ENCODE measurements at places on chromosomes 5 and 9.

DNA sequence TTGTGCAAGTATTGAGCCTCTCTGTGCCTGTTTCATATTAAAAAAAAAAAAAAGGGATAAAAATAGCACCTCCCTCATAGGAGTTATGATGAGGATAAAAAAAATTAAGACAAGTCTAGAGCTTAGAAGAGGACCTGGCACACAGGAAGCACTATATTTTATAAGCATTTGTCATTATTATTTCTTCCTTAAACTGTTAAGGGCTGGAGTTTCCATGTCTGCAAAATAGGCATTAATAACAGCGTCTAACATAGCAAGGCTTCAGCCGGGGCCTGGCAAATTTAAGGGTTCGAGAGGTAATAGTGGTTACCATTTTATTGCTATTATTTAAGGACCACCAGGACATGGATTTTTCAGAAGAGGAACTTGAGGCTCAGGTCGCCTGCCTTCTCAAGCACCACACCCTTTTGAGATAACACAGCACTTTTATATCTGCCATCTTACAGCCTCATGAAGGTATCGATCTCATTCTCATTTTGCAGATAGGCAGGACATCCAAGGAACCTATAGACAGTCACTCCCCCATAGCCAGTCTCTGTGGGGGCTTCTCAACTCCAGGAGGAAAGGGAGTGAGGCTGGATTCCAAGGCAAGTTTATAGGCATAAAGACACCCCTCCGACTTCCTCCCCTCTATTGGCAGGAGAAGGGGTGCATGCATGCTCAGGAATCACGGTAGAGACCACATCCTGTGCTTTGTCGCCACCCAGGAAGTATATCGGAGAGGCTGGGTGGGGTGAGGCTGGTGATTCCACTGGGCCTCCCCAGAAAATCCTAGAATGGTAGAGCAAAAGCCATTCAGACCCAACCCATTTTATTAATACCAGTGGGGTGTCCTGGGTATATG, 2.4 kb downstream of the ANXA6 start:
- DNase-seq, result peak; percentile 34

GRCh38 chr5:141475625-141476131, at the start of gene PCDHGC3:
Gene PCDHGC3 (plus strand): TSS chr5:141475966. CDS start chr5:141476117, 151 bp downstream.
- DNase-seq, result no peak

DNA sequence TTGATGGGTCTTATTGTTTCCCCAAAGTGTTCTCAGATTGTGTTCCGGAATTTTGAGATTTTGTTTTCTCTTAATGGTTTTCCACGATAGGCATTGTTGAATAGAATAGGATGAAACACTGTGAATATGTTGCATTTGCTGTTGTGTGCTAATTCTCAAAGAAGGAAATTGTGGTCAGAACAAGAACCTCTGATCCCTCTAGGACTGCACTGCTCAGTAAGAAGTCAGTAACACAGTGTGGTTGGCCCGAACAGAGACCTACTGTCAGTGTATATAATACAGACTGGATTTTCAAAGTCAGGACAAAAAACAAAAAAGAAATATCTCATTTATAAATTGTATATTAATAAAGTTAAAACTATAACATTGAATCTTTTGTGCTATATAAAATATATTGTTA, 494.8 kb downstream of the MAT2B start:
- no peak for DNase-seq

- DNase-seq, result no peak
These were observed 386 bp upstream of the MATR3 start for GRCh38 chr5:139293202-139293506.

DNA sequence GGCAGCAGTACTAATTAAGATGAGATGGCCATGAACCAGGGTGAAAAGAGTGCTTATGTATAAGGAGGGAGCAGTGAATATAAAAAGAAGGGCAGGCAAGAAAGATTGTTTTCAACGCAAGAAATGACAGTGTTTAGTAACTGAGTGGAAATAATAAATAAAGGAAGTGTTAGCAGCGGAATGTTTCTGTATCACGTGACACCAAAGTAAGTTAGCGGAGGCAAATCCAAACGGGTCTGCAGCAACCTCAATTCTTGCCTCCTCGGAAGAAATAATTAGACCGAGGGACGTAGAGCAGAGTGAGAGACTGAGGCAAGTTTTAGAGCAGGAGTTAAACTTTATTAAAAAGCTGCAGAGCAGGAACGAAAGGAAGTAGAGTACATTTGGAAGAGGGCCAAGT, 15.4 kb upstream of the GAS1 start:
- DNase-seq, result no peak

GRCh38 chr5:41778410-41778809, 91.8 kb downstream of the OXCT1 start:
- DNase-seq, result no peak

GRCh38 chr9:20314981-20315380, 307.3 kb downstream of the MLLT3 start:
- DNase-seq, result no peak

DNA sequence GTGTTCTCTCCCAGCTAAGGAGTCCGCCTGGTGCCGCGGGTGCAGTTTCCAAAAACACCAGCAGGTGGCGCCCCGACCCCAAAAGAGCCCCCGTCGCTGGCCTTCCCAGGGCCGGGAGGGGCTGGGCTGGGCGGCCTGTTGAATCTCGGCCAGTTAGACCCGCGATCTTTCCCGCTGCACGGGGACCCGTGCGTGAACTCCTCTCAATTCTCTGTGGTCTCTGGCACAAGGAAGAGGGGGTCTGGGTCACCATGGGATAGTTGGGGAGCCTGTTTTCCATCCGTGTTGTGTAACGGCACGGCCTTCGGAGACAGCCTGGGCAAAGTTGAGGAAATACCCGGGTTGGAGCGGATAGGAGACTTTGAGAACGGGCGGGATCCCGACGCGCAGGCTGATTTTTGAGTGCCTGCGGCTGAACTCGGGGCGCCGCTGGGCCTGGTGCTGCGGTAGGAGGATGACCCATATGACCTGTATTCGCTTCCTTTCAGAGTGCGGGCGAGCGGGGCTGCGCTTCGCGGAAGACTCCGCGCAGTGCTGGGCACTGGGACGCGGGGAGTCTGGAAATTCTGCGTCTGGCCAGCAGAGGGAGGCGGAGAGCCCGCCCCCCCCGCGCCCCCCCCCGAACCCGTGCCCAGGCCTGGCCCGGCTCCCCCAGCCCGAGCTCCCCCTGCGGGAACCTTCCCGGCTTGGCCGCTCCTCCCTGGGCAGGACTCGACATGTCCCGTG, 7.9 kb upstream of the PSD2 start:
- DNase-seq, result peak; percentile 72

DNA sequence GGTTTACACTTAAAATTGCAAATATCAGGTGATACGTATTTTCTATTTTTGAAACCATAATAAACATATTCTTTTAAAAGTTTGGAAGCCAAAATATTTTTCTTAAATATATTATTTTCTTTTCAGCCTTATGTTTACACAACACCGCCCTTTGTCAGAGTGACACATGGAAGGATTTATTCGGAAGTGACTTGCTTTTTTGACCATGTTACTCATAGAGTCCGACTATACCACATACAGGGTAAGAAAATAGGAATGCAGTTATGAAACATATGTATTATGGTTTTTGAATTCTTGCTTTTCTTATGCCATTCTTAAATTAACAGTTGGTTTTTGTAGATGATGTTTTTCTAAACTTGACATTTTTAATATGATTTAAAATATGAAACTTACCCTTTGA, 133.9 kb downstream of the MAN2A1 start:
- DNase-seq, result no peak

GRCh38 chr5:15501091-15501791, 1.3 kb downstream of the FBXL7 start:
- DNase-seq, result no peak

- no peak for DNase-seq
These were observed 88.3 kb upstream of the PRDM9 start for GRCh38 chr5:23419115-23419514.

DNA sequence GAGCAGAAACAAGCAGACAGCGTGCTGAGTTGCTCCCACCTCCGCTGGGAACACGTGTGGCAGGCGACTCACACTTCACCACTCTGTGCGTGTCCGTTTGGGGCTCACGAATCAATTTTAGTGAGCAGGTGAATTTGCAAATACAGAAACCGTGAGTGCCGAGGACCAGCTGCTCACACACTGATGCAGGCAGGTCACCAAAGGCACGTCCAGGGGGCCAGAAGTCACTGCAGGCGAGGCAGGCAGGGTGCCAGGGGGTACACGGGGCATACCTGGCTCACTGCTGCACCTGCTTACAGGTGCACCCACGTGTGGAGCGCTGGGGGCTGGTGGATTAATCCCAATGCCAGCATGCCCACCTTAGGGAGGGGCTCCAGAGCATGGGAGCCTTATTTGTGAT, 68.8 kb downstream of the ZNF354C start:
- DNase-seq, result no peak

GRCh38 chr9:22308177-22308576, 138.4 kb upstream of the DMRTA1 start:
- no peak for DNase-seq

DNA sequence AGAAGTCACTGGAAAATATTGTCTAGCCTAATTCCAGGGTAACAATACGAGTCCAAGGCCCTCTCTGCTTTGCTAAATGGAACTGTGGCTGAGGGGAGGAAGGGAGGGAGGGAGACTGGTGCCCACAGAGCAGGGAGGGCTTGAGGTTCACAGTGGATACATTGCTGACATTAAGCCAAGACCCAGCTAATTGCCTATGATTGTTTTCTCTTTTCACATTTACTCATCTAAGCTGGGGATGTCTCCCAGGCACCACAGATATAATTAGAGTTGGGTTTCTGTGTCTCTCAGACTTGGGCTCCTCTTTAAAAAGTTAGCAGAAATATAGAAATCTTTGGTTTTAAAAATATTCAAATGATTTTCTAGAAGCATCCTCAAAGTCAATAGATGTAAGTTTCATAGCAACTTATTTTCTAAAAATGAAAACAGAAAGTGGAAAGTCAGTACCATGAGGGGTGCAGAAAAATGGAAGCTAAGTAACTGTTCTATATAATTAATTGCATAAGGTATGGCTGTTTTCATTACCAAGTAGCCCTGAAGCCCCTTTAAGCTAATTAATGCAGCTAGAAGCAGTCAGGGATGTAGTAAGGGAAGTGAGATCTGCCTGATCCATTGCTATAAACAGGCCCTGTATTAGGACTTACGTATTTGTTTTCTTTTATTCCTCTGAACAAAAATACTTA, 259.8 kb downstream of the NDUFS4 start:
- DNase-seq, result no peak

DNA sequence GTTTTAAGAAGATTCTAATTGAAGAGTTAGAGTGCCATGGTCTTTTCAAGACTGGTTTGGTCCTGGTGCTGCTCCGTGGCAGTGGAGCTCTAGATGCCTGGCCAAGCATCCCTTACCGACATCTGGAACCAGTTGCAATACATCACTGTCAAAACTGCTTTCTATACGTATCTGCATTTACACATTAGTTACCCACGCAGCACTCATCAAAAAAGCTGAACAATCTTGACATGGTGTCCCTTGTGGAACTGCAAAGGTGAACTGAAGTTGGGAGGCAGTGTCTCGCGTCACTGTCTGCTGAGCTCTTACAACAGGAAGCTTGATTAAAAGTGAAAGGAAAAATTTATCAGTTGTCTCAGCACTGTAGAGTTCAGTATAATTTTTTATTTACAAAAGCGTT, 82.6 kb downstream of the PBX3 start:
- peak; percentile 36 for DNase-seq

DNA sequence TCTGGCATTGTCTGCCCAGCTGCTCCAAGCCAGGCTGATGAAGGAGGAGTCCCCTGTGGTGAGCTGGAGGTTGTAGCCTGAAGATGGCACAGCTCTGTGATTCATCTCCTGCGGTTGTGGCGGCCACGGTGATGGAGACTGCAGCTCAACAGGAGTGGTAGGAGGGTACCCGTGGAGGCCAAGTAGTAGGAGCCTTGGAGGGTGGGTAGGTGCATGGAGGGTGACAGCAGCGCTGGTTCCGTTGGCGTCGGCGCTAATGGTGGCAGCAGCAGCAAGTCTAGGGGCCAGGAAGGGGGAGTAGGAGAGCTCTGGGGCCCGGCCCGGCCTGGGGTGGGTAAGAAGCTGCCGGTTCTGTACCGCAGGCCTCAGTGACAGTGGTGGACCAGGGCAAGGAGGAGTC, 22.4 kb upstream of the TRIM52 start:
- no peak for DNase-seq

GRCh38 chr9:98092613-98092931, 26.4 kb downstream of the TRIM14 start:
- DNase-seq, result no peak

- no peak for DNase-seq
These were observed 372.5 kb downstream of the ARHGEF28 start for GRCh38 chr5:73998489-73998888.

- no peak for DNase-seq
These were observed 631.1 kb downstream of the ACTL7B start for GRCh38 chr9:108224716-108225115.

DNA sequence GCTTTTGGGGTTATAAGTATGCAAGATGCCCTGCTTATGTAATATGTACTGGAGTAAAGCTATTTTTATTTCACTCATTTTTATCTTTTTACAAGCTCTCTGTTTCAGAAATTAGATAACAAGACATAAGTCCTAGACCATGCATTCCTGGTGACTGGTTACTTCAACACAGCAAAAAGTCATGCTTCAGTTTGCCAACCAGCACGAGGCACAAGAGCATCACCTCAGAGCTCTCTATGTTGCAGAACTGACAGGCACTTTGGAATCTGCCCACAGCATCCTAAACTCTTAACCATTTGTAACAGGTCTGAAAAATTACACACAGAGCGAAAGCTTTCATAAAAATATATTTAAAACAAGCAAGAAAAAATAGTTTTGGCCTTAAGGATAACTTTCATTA, 112.8 kb downstream of the MARCHF11 start:
- DNase-seq, result no peak

GRCh38 chr5:158899792-158900191, 199.9 kb downstream of the EBF1 start:
- no peak for DNase-seq

DNA sequence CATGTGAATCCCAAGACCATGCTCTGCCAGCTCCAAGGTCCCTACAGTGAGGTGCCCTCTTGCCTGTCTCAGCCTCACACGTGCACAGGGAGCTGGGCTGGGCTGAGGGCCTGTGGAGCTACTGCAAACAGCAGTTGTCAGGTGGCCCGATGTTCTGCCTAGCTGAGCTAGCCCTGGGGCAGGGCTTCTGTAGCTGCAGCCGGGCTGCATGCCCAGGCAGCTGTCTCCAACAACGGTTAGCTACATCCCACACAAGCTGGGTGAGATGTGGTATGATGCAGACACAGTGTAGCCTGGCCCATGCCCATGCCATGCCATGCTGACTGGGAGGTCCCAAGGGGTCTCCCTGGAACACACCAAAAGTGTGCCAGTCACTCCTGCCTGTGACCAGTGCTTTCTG, 62.0 kb downstream of the MACROH2A1 start:
- DNase-seq, result no peak

DNA sequence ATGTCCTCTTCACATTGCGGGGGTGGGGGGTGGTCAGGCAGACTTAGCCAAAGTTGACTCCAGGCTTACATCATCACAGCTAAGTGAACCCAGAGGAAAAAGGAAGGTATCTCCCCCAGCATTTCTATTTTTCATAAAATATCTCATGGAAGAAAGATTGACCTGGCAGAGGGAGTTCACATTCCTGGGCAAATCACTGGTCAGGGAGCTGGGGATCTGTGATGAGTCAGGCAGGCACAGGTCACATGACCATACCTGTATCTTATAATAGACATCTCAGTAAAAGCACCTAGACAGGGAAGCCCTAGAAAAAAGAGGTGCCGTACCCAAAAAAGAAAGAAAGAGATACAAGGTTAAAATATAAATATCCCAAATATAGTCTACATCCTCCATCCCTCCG, 57.3 kb upstream of the WWC1 start:
- DNase-seq, result no peak

GRCh38 chr5:126610616-126611015, 9.9 kb downstream of the PHAX start:
- DNase-seq, result no peak

- no peak for DNase-seq
These were observed 163.8 kb downstream of the GADD45G start for GRCh38 chr9:89768650-89769071.
